Muscle of leg (tissue), 16 donors: ENCODE measurements at places on chromosomes 16 and 17. TPM values are rescaled to one million over a fixed set of nuclear protein-coding genes. Genes with fewer than 3 reads are reported as not detected.

TLK2 gene
- 36.8 TPM for polyA plus RNA-seq

KRT20 gene
- not detected for polyA plus RNA-seq

MPO gene
- 7.2 TPM for polyA plus RNA-seq

UNKL gene
- 9.7 TPM for polyA plus RNA-seq

RHBDL1 gene
- 0.99 TPM for polyA plus RNA-seq

TNFRSF13B gene
- polyA plus RNA-seq, result not detected

NPIPA2 gene
- not detected for polyA plus RNA-seq

MYO1C gene
- polyA plus RNA-seq, result 83.0 TPM

GNAO1 gene
- polyA plus RNA-seq, result 2.1 TPM

DNA sequence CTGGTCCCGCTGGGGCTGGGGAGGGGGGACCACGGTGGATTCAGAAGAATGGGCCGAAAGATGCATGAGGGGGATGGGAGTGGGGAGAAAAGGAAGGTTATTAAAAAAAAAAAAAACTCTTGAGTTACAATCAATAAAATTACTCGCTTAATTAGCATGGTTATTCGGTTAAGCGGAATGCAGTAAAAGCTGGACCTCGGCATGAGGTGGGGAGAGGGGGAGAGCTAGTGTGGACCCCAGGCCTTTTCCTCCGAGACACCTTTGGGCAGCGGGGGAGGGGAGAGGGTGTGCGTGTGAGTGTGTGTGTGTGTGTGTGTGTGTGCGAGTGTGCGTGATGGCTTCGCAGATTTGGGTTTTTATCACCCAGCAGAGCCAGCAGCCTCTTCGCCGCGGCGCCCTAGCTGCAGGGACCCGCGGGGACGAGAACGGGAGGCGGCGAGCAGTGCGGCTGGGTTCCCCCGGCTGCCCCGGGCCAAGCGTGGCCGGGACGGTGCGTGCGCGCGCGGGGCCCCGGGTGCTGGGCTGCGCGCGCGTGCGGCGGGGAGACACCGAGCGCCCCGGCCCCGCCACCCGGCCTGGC is 3.7 kb downstream of the BAHCC1 start:
- DNase-seq, result no peak

DNA sequence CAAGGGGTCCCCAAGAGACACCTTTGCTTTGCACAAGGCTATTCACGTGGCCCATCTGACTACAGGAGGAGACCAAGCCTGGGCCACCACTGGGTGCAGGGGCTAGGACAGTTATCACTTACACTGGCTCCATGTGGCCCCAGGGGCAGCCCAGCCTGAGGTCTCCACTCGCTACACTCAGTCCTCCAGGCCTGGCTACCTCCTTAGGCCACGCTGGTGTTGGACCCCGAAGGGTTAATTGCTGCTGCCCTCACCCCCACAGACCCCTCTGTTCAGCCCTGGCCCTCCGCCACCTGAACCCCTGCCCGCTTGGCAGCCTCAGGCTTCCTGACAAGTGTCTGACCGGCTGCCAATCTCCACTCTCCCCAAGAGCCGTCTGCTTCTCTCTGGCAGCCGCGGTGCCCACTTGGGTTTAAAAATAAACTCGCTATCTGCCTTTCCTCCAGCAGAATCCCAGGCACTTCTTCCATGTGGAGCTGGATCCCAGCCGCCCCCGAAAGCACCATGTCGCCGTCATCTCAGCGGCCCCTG is 27.8 kb downstream of the ADAM11 start:
- peak; percentile 61 for DNase-seq

DNA sequence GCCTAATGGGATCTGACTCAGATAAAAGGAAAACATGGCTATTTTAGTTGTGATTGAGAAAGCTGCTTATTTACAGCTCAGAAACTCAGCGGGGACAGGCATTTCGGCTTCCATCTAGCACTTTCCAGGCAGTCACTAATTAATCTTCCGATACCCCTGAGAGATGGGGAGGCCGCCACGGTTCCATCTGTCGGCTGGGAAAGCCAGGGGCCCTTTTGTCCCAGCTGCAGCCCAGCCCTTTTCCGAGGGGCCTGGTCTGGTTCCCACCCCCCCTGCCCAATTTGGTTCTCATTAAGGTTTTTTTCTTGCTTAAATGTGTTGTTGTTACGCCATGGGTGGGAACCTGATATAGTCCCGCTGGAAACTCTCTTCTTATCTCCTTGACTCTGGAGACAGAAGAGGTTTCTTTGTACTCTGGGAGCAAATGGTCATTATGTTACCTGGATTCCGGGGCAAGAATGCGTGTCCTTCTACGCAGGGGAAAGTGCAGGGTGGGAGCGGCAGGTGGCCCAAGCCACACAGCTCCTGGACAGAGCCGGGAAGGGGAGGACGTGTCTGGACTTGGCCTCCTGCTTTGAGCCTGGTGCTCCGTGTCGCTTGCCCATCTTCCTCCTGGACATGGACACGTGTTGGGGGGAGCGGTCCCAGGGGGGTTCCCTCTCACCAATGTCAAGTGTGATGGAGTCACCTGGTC is 50.9 kb upstream of the GSE1 start:
- DNase-seq, result no peak

- peak; percentile 92 for DNase-seq
Measured at GRCh38 chr17:82794781-82795482, 43.1 kb downstream of the TBCD start.

- no peak for DNase-seq
Measured at GRCh38 chr17:17109907-17110306, 67.7 kb downstream of the MPRIP start.

GRCh38 chr17:78170692-78171590 is 2.6 kb downstream of the SYNGR2 start:
- no peak for DNase-seq

- no peak for DNase-seq
Measured at GRCh38 chr16:88379694-88380040, 3.1 kb upstream of the ZNF469 start.

DNA sequence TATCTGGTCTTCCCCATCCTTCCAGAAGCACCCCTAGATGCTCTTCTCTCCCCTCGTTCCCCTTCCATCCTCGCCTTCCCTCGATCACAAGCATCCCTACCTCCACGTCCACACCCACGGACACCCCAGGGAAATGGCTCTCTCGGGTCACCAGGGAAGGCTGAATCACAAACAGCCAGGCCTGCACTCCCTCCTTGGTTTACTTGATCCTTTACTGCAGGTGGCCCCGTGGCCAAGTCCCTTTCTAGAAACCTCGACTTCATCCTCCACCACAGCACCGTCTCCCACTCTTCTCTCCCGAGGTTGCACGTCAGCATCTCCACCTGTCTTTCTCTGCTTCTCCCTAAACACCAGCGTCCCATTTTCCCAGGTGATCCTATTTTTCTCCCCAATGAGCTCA is 6.5 kb upstream of the RBFOX3 start:
- no peak for DNase-seq

DNA sequence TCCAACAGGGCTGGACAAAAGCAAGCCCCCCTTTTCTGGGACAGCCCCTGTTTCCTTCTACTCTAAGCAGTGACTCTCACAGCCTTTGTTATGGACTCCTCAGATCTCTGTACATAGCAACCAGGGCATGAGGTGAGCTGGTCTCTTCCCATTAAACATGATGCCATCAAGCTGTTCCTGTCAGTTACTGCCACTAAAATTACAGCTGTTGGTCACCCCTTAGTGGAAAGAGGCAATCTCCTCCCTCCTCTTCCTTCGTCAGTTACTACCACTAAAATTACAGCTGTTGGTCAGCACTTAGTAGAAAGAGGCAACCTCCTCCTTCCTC is 95.2 kb upstream of the SMIM36 start:
- no peak for DNase-seq

DNA sequence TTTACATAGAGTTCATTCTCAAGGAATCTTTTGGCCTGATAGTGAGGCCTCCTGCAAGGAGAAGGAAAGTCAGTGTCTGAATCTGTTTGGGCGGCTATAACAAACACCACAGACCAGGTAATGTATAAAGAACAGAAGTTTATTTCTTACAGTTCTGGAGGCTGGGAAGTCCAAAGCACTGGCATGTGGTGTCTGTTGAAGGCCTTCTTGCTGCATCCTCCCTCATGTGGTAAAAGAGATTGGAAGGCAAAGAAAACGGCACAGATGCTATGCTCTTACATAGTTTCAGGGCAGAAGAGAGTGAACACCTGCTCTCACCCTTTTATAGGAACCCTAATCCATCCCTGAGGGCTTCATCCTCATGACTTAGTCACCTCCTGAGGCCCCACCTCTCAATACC is 31.2 kb upstream of the DNAJA2 start:
- DNase-seq, result no peak

DNA sequence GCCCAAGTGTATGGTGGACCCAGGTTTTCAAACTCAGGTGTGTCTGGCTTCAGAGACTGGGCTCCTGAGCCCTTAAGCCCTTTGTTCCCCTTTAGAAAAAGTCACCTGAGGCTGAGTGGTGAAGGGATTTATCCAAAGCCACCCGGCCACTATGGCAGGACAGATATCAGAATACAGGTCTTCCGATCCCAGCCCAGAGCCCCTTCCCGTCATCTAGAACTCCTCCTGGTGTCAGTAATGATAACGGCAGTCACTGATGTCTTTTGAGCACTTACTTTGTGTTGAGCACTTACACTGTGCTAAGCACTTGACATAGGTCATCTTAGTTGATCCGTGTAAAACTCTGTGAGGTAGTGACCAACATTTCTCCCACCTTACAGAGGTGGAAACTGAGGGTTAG is 16.6 kb downstream of the NOD2 start:
- DNase-seq, result no peak

GRCh38 chr16:57132470-57132869 is 40.1 kb downstream of the CPNE2 start:
- no peak for DNase-seq

DNA sequence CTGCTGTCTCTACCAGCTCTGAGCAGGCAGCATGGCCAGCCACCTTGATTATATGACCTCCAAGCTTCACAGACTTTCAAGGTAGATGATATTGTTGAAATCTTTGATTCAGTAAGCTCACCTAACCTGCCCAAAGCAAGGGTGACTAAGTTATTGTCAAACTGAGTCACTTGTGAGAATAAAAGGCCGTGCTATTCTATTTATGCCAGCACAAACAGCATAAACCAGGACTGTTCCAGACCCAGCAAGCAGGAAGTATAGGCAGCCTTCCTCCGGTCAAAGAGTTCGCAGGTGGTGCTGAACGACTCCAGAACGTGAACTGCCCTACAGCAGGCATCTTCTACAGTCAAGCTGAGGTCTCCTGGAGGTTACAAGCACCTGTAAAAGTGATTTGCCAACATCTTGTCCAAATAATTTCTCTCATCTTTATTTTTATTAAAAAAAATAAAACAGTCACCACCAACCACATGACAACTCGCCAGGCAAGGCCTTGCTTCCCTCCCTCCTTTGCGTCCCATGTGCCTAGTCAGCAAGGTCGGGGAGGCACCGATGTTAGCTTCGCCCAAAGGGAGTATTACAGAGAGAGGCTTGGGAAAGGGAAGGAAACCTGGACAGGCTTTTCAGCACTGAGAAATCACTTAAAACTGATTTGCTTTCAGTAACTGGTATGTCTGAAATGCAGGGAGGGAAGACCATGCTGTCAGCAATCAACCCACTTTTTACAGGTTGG is 10.8 kb downstream of the ARL2BP start:
- no peak for DNase-seq

DNA sequence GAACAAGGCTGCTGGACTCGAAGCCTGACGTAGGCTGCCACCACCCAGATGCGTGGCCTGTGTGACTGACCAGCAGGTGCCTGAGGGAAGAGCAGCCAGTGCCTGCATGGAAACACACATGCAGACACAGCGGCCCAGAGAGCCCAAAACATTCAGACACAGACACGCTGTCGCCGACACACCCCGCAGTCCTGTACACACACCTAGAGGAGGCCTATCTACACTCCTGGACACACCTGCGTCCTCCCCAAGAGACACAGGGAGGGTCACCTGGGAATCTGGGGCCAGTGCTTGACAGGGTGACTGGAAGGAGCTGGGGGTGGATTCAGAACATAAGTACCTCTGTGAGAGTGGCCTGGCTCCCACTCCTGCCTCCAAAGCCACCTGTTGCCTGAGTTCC is 6.1 kb upstream of the TSPOAP1 start:
- DNase-seq, result no peak

GRCh38 chr17:3795390-3796102 is 5.4 kb downstream of the ITGAE start:
- no peak for DNase-seq

DNA sequence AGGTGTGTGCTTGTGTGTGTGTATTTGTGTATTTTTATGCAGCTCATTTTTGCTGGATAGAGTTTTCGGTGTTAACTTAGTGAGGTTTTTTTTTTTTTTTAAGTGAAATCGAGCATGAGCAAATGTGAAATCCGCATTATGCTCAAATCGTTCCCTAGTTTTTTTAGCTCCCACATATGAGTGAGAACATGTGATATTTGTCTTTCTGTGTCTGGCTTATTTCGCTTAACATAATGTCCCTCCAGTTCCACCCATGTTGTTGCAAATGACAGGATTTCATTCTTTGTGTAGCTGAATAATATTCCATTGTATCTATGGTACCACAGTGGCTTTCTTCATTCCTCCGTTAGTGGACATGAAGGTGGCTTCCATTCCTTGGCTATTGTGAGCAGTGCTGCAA is 1103.3 kb upstream of the EEF2KMT start:
- no peak for DNase-seq

GRCh38 chr17:55690105-55690508 is 32.6 kb downstream of the TMEM100 start:
- DNase-seq, result peak; percentile 63
